ENCODE measurements at places on chromosomes 2 and 18.

- DNase-seq = no peak
Observed at GRCh38 chr18:6396276-6396675, 18.4 kb downstream of the L3MBTL4 start.

- DNase-seq = peak; percentile 9
Observed at GRCh38 chr2:206443735-206444527, 599 bp downstream of the ADAM23 start.

- DNase-seq = no peak
Observed at GRCh38 chr2:163259489-163259888, 420.9 kb upstream of the KCNH7 start.

DNA sequence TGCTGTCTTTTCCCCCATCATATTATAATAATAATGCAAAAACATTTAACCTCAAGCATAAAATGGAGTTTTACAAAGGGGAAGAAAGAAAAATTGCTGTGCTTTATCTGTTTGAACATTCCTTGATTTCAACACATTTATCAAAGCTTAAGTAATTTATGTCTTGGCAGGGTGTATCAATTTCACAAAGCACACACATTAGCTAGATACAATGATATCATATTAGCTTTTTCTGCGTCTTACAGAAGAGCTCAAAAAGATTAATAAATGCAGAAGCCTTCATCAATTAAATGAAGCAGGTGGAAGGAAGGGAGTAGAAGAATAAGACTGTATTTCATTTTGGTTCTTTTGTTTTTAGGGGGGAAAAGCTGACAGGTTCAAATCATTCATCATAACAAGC, 103.0 kb downstream of the NXPH2 start:
- no peak for DNase-seq

- no peak for DNase-seq
Observed at GRCh38 chr18:45155526-45155925, 459.8 kb upstream of the SLC14A2 start.

DNA sequence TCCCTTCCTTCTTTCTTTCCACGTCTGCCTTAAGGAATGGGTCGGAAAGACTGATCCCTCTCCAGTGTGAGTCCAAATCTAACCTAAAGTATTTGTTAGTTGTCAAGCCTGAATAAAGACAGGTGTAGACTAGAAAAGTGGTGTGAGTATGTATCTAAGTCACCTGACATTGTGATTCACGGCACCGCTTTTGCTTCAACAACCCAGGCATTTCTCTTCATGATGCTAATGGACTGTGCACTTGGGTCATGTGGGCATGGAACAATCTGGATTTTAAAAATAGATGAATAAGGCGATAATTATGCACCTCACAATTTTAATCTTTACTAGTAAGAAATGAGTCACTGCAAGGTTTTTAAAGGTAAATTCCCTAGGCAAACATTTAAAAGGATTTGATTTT, 107.5 kb downstream of the LIPG start:
- DNase-seq = no peak

DNA sequence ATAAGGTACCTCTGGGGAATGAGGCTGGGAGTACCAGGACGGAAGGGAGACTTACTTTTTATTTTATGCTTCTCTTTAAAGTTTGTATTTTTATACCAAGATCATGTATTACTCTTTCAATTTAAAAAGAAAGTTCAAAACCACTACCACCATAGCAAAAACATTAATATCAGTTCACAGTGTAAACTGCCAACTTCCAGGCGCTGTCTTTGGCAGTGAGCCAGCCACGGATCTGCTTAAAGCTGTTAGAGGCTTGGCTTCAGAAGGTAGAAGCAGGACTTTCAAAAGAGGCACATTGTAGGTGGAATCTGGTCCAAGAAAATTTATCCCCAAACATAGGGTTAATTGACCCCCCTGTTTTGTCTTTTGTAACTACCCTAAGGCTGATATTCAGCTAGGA, 74.8 kb downstream of the B3GNT2 start:
- DNase-seq = no peak

Measured in stimulated activated CD4-positive, alpha-beta T cell treated with anti-CD3 and anti-CD28 coated beads, Interleukin-1b, Interleukin-23, amount 100 ng/mL, for 48 hours (primary cell).